ENCODE measurements at places on chromosomes 7 and 10. TPM values are rescaled to one million over a fixed set of nuclear protein-coding genes. Genes with fewer than 3 reads are reported as not detected.

GRCh38 chr7:17988141-17988540, 39.5 kb downstream of the PRPS1L1 start:
- no peak for DNase-seq

DNA sequence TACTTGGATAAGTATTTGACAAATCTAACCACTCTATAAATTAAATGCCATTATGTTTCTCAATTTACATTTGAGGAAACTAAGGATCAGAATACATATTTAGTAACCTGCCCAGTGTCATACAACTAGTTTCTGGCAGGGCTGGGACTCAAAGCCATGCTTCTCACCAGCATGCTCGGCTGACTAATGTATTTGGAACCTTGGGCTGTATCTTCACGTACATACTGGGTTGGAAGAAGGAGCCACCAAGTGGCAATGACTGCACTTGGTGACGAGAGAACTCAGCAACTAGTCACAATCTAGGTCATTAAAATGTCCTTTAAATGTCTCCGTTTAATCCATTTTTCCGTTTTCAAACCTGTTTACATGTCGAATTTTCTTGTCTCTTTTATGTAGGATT, 42.9 kb downstream of the CHRM2 start:
- DNase-seq: no peak

- no peak for DNase-seq
These were observed 52.5 kb downstream of the WNT2 start for GRCh38 chr7:117270371-117270770.

DNA sequence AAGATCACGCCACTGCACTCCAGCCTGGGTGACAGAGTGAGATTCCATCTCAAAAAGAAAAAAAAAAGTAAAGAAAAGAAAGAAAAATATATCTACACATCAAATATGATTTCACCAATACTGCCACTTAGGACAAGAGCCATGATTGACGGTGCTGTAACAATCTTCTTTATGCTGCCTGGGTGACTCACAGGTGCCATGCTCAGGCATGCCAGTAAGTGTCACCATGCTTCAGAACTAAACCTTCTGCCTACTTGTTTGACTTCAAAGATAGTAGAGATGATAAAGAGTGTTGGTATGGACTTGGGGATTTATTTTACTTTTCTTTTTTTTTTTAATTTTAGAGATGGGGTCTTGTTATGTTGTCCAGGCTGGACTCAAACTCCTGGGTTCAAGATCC, 33.6 kb upstream of the DNMBP start:
- DNase-seq: no peak

DNA sequence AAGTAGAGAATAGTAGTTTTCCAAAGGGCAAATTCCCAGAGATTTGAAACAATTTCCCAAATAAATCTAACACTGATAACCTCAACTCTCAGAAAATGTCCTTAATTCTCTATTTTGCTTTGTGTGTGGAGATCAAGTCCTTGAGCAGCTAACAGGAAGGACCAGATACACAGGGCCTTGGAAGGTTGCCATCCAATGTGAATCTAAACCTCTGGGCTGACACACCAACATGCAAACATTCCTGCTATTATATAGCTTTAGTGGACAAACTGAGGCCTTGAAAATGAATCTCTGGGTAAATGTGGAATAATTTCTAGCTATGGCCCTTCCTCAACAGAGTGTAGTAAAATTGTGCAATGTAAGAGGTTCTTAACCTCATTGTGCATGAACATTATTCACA, 44.1 kb upstream of the PARD3 start:
- no peak for DNase-seq

GRCh38 chr7:158249692-158250091, 337.9 kb downstream of the PTPRN2 start:
- DNase-seq: no peak

KLF14 gene
- polyA plus RNA-seq: 0.37 TPM

- no peak for DNase-seq
These were observed 441.8 kb upstream of the MKI67 start for GRCh38 chr10:128568041-128568440.

Measured in right renal cortex interstitium (tissue), 3 donors.